CD4-positive, alpha-beta memory T cell (primary cell): ENCODE measurements at places on chromosomes 16 and 17. TPM values are rescaled to one million over a fixed set of nuclear protein-coding genes. Genes with fewer than 3 reads are reported as not detected.
A peak's percentile ranks its signal among the peaks of the same experiment; 100 is the strongest.

HEATR9 gene
- 2.6 TPM for total RNA-seq

TERB1 gene
- total RNA-seq = 1.1 TPM

TBC1D3K gene
- total RNA-seq = not detected

TP53TG3B gene
- not detected for total RNA-seq

MYH2 gene
- not detected for total RNA-seq

IL34 gene
- not detected for total RNA-seq

DNA sequence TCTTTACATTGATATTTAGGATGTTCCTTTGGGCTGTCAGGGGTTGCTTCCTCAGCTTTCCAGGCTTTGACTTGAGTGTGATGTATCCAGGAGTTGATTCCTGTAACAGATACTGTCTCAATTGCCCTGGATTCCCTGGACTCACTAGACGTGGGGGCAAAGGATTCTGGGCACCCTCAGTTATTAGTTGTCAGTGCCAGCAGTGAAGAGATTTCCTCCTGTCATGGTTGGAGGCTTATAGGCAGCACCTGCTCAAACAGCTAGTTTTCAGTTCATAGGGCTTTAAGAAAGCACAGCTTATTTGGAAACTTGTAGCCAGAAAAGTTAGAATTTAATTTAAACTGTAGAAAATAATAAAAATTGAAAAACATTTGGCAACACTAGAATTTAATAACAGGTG, 9.5 kb upstream of the B4GALNT2 start:
- H3K4me1 ChIP-seq = no peaks in the 10 kb centered on the region
- no peak for DNase-seq
- no peak overlapping the region for H3K27ac ChIP-seq
- H3K27me3 ChIP-seq = peaks cover 8% of the 10 kb centered on the region

GRCh38 chr16:65244787-65245186, 122.9 kb upstream of the CDH11 start:
- no peaks in the 10 kb centered on the region for H3K36me3 ChIP-seq
- no peak overlapping the region for H3K4me3 ChIP-seq
- no peak for DNase-seq
- H3K27ac ChIP-seq = no peak overlapping the region
- H3K27me3 ChIP-seq = no peaks in the 10 kb centered on the region
- no peaks in the 10 kb centered on the region for H3K4me1 ChIP-seq

- no peaks in the 10 kb centered on the region for H3K4me1 ChIP-seq
- H3K27ac ChIP-seq = no peak overlapping the region
- no peaks in the 10 kb centered on the region for H3K27me3 ChIP-seq
- H3K36me3 ChIP-seq = peaks cover 12% of the 10 kb centered on the region
- DNase-seq = no peak
- H3K4me3 ChIP-seq = no peak overlapping the region
Measured at GRCh38 chr16:1458977-1459341, 14.6 kb upstream of the CCDC154 start.

DNA sequence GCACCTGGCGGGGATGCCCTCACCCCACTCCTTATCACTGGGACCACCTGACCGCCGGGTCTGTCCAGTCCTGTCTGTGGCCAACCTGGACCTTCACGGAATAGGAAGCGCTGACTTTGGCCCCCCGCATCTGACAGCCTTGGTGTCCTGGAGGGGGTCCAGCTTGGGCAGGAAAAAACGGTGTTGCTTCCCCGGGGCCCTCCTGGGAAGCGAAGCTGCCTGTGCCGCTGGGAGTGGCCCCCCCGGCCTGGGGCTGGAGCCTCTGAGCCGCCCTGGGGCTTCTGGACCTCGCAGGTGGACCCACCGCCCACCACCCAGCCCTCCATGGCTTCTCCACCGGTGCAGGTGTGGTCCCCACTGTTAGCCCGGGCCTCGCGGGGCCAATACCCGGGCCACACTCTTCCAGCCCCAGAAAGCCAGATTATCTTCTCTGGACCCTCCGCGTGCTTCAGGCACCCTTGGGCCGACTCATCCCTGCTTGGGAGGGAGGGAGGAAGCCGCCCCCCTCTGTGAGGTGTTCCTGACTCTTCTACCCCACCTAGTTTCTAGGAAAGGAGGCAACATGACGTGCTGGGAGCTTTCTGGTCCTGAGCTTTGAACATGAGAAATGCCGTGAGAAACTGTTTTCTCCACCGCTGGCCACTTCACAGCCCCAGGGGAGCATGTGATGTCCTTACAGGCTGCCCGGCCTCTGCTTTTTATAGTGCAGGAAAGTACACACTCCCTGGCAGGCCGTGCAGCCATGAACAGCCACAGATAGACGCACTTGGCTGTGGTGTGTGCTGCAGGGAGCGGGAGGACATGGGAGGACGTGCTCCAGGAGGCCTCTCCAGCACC, 1.1 kb downstream of the C1QTNF1 start:
- H3K4me3 ChIP-seq = peak overlapping the region; percentile 45
- no peak overlapping the region for H3K27ac ChIP-seq
- peaks cover 13% of the 10 kb centered on the region for H3K4me1 ChIP-seq
- no peaks in the 10 kb centered on the region for H3K36me3 ChIP-seq
- H3K27me3 ChIP-seq = peaks cover 18% of the 10 kb centered on the region

- H3K4me1 ChIP-seq = peaks cover 11% of the 10 kb centered on the region
- no peaks in the 10 kb centered on the region for H3K36me3 ChIP-seq
Measured at GRCh38 chr17:49132699-49133364, at the start of gene B4GALNT2. TSS of gene B4GALNT2 (plus strand) at chr17:49132769. CDS start at chr17:49132793, 24 bp downstream.

DNA sequence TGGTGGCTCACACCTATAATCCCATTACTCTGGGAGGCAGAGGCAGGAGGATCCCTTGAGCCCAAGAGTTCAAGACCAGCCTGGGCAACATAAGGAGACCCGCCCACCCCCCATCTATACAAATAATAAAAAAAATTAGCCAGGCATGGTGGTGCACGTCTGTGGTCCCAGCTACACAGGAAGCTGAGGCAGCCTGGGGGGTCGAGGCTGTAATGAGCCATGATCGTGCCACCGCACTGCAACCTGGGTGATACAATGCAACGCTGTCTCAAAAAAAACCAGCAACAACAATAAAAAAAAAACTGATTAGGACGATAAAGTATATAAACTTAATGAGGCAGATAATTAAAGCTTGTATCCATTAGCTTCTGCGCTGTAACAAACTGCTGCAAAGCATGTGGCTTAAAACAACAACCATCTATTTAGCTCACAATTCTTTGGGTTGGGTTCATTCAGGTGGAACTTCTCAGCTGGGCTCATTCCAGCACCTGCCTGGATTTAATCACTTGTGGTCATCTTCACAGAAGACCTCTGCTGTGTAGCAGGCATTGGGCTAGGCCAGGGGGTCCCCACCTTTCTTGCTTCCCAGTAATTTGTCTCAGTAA, 45.8 kb downstream of the LCMT1 start:
- peaks cover 29% of the 10 kb centered on the region for H3K36me3 ChIP-seq
- no peak overlapping the region for H3K27ac ChIP-seq
- DNase-seq = no peak

- H3K4me1 ChIP-seq = peaks cover 50% of the 10 kb centered on the region
- H3K27ac ChIP-seq = peak overlapping the region; percentile 64
- H3K36me3 ChIP-seq = peaks cover 24% of the 10 kb centered on the region
- H3K27me3 ChIP-seq = no peaks in the 10 kb centered on the region
Measured at GRCh38 chr17:6756425-6757031, 682 bp downstream of the XAF1 start.

GRCh38 chr17:69761767-69762321, 313.2 kb upstream of the KCNJ16 start:
- H3K27ac ChIP-seq = no peak overlapping the region
- no peaks in the 10 kb centered on the region for H3K27me3 ChIP-seq
- H3K4me3 ChIP-seq = no peak overlapping the region
- H3K4me1 ChIP-seq = no peaks in the 10 kb centered on the region
- no peak for DNase-seq

GRCh38 chr16:85314512-85314971, 202.3 kb upstream of the CIBAR2 start:
- no peak overlapping the region for H3K4me3 ChIP-seq
- no peak overlapping the region for H3K27ac ChIP-seq
- H3K27me3 ChIP-seq = no peaks in the 10 kb centered on the region
- no peak for DNase-seq
- H3K36me3 ChIP-seq = no peaks in the 10 kb centered on the region

GRCh38 chr16:49502136-49502881, 128.7 kb downstream of the C16orf78 start:
- H3K4me1 ChIP-seq = no peaks in the 10 kb centered on the region
- DNase-seq = no peak
- no peak overlapping the region for H3K4me3 ChIP-seq
- H3K27me3 ChIP-seq = no peaks in the 10 kb centered on the region

DNA sequence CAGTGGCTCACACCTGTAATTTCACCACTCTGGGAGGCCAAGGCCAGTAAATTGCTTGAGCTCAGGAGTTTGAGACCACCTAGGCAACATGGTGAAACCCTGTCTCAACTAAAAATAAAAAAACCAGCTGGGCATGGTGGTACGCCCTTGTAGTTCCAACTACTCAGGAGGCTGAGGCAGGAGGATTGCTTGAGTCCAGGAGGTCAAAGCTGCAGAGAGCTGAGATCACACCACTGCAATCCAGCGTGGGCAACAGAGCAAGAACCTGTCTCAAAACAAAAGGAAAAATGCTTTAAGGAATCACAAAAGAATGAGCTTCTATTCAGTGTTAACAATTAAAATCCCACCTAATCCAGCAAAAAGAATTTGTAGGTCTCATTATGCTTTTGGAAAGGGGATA, 5.9 kb downstream of the PRR11 start:
- H3K4me3 ChIP-seq = no peak overlapping the region
- H3K4me1 ChIP-seq = peaks cover 24% of the 10 kb centered on the region
- H3K27ac ChIP-seq = no peak overlapping the region
- DNase-seq = no peak

- H3K4me1 ChIP-seq = peaks cover 21% of the 10 kb centered on the region
- H3K27ac ChIP-seq = no peak overlapping the region
- no peaks in the 10 kb centered on the region for H3K36me3 ChIP-seq
- DNase-seq = no peak
- no peaks in the 10 kb centered on the region for H3K27me3 ChIP-seq
- H3K4me3 ChIP-seq = no peak overlapping the region
Measured at GRCh38 chr16:1945559-1946391, 2.8 kb upstream of the MSRB1 start.

DNA sequence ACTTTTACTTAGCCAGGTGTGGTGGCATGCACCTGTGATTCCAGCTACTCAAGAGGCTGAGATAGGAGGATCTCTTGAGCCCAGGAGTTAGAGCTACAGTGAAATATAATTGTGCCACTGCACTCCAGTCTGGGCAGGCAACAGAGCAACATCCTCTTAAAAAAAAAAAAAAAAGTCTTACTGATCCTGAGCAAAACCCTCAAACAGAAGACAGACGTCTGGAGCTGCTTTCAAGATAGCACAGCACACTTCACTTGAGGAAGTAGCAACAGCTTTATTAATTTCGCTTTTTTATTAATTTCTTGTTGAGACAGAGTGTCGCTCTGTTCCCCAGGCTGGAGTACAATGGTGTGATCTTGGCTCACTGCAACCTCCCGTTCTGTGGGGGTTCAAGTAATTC, 10.2 kb upstream of the GGA2 start:
- no peak for DNase-seq
- H3K36me3 ChIP-seq = no peaks in the 10 kb centered on the region
- no peak overlapping the region for H3K27ac ChIP-seq
- H3K27me3 ChIP-seq = no peaks in the 10 kb centered on the region

- no peaks in the 10 kb centered on the region for H3K27me3 ChIP-seq
- H3K27ac ChIP-seq = peak overlapping the region; percentile 73
- H3K4me1 ChIP-seq = peaks cover 57% of the 10 kb centered on the region
- no peaks in the 10 kb centered on the region for H3K36me3 ChIP-seq
- H3K4me3 ChIP-seq = peak overlapping the region; percentile 47
Measured at GRCh38 chr16:11233727-11234376, 22.2 kb downstream of the SOCS1 start.

- peak overlapping the region; percentile 65 for H3K4me3 ChIP-seq
- peak; percentile 85 for DNase-seq
- H3K27ac ChIP-seq = peak overlapping the region; percentile 71
- no peaks in the 10 kb centered on the region for H3K27me3 ChIP-seq
- H3K4me1 ChIP-seq = peaks cover 44% of the 10 kb centered on the region
- no peaks in the 10 kb centered on the region for H3K36me3 ChIP-seq
Measured at GRCh38 chr16:31868691-31869167, 4.9 kb upstream of the ZNF267 start.

DNA sequence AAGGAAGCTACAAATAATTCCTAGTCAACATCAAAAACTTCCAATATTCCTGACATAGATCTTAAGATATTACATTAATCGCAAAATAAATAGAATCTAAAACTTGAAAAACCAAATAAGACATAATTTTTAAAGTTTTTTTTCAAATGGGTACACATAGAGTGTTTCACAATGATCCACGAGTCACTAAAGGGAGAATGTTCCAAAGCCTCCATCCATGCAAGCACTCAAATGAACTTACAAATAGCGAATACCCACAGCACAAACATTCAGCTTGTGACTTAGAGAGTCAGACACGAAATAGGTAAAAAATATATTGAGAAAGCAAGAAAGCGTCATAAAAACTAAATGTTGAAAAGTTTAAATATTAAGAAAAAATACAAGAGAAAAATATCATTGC, 65.7 kb downstream of the CEP112 start:
- H3K36me3 ChIP-seq = no peaks in the 10 kb centered on the region
- no peak for DNase-seq
- H3K4me1 ChIP-seq = no peaks in the 10 kb centered on the region
- no peak overlapping the region for H3K4me3 ChIP-seq
- H3K27me3 ChIP-seq = no peaks in the 10 kb centered on the region

GRCh38 chr17:48753794-48754499, 25.4 kb upstream of the HOXB13 start:
- H3K4me1 ChIP-seq = peaks cover 17% of the 10 kb centered on the region
- H3K36me3 ChIP-seq = no peaks in the 10 kb centered on the region
- no peak overlapping the region for H3K27ac ChIP-seq
- no peak overlapping the region for H3K4me3 ChIP-seq
- H3K27me3 ChIP-seq = peaks cover 79% of the 10 kb centered on the region

DNA sequence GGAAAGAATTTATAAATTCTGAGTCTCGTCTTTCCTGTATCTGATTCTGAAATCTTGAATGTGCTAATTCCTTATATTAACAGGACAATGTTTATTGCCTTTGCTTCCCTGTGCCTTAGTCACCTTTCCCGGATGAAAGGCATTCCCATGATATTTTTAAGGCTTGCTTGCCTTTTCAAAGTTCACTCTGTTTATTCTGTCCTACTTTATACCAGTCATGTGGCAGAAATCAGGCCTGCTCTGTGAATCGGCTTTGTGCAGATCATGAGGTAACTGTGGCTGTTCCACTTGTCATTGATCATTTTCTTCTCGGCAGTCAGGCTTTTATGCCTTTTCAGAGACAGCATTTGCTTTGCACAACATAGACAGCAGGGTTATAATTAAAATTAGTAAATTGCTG, 28.8 kb upstream of the ABCC11 start:
- peaks cover 16% of the 10 kb centered on the region for H3K36me3 ChIP-seq
- no peaks in the 10 kb centered on the region for H3K4me1 ChIP-seq
- H3K4me3 ChIP-seq = no peak overlapping the region
- no peak for DNase-seq
